Adrenal gland (tissue), 19 donors: ENCODE measurements at places on chromosomes 5 and 9.

DNA sequence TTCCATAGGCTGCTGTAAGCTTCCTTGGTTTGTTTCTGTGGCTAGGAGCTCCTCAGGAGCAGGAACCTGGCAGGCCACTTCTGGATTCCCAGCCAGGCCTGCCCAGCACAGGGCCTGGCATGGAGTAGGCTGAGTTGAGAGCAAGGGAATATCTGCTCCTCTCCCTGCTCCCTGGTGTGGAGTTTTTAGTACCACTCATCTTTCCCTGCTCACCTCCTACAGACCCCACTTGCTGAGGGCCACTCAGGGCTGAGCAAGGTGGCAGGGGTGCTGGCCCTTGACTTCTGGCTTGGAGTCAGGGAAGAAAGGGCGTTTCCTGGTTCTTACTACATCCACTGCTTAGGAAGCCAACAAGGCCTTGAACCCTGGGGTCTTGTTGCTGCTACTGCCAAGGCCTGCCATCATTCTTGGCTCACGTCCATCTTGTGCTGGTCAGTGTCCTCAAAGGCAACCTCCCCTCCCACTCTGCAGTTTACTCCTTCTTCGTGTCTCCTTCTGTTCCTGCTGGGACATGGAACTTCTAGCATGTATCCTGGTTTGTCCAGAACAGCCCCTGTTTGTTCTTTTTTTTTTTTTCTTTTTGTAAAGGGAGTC, 54.9 kb downstream of the PSD2 start:
- no peaks in the 10 kb centered on the region for H3K4me1 ChIP-seq
- H3K27me3 ChIP-seq: no peaks in the 10 kb centered on the region
- no peak overlapping the region for H3K27ac ChIP-seq
- DNase-seq: peak; percentile 63

GRCh38 chr9:13994240-13994639, 319.7 kb downstream of the NFIB start:
- no peak overlapping the region for H3K27ac ChIP-seq
- no peak for DNase-seq

DNA sequence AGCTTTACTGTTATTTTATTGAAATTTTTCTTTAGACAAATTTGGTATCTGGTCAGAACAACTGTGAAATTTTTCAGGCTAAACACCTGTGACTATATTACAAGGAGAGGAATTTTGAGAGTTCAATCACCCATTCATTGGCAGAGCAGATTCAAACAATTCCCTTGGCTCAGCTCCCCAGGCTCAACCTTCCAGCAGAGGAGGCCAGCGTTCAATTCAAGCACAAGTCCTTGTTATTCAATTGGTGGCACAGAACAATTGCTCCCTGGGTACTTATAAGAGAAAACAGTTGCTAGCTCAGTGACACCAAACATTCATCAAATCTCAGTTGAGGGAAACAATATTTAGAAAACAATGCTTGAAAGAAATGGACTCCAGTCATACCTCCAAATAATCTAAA, 83.3 kb downstream of the SUSD1 start:
- H3K4me1 ChIP-seq: no peaks in the 10 kb centered on the region
- no peak overlapping the region for H3K27ac ChIP-seq
- peak; percentile 31 for DNase-seq
- H3K27me3 ChIP-seq: no peaks in the 10 kb centered on the region
- no peak overlapping the region for H3K4me3 ChIP-seq

GRCh38 chr9:37066139-37066725, 32.2 kb upstream of the PAX5 start:
- no peaks in the 10 kb centered on the region for H3K36me3 ChIP-seq
- H3K27ac ChIP-seq: no peak overlapping the region
- no peak overlapping the region for H3K4me3 ChIP-seq
- no peaks in the 10 kb centered on the region for H3K4me1 ChIP-seq

GRCh38 chr9:128105538-128106175, 21.9 kb downstream of the PTGES2 start:
- H3K4me1 ChIP-seq: peaks cover 18% of the 10 kb centered on the region
- no peaks in the 10 kb centered on the region for H3K27me3 ChIP-seq
- H3K36me3 ChIP-seq: peaks cover 78% of the 10 kb centered on the region

- peaks cover 39% of the 10 kb centered on the region for H3K4me1 ChIP-seq
- peak within 1 kb of the TSS; percentile 92 for H3K27ac ChIP-seq
- H3K4me3 ChIP-seq: peak within 1 kb of the TSS; percentile 70
- H3K27me3 ChIP-seq: no peaks in the 10 kb centered on the region
- H3K36me3 ChIP-seq: peaks cover 37% of the 10 kb centered on the region
These were observed at the start of gene RACK1 for GRCh38 chr5:181243564-181244343. Gene RACK1, minus strand, starts transcription at chr5:181243906. Its CDS starts 106 bp downstream, at chr5:181243800.

GRCh38 chr5:148620091-148620490, 34.2 kb downstream of the HTR4 start:
- no peaks in the 10 kb centered on the region for H3K27me3 ChIP-seq
- H3K4me1 ChIP-seq: no peaks in the 10 kb centered on the region
- H3K36me3 ChIP-seq: no peaks in the 10 kb centered on the region
- no peak overlapping the region for H3K4me3 ChIP-seq
- no peak for DNase-seq

DNA sequence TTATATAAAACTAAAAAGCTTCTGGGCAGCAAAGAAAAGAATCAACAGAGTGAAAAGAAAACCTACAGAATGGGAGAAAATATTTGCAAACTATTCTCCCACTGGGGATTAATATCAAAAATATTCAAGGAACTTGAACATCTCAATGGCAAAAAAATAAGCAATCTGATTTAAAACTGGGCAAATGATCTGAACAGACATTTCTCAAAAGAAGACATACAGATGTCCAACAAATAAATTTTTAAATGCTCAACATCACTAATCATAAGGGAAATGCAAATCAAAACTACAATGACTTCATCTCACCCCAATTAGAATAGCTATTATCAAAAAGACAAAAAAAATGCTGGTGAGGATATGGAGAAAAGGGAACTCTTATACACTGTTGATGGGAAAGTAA, 57.2 kb upstream of the SSBP2 start:
- no peak overlapping the region for H3K27ac ChIP-seq
- no peak overlapping the region for H3K4me3 ChIP-seq
- no peak for DNase-seq
- no peaks in the 10 kb centered on the region for H3K4me1 ChIP-seq
- no peaks in the 10 kb centered on the region for H3K36me3 ChIP-seq

GRCh38 chr5:139335811-139336210, 5.8 kb upstream of the PAIP2 start:
- DNase-seq: no peak
- H3K27me3 ChIP-seq: no peaks in the 10 kb centered on the region
- peaks cover under 1% of the 10 kb centered on the region for H3K4me1 ChIP-seq
- H3K27ac ChIP-seq: no peak overlapping the region

DNA sequence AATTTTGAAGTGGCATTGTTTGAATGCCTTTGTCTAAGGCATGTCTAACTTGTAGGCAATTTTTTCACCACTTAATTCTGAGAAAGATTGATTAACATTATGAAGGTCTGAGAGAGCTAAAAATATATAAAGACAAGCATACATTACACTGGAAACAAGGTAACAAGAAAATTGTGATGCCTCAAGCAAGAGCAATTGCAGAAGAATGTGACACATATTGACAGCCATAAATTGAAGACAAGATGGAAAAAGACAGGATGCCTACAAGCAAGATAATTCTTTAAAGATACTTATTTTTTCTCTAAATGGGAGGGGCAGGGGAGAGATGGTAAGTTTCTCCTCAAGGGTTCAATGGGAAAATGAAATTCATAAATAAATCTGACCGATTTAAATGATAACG, 103.1 kb upstream of the CYLC2 start:
- no peak overlapping the region for H3K27ac ChIP-seq
- no peaks in the 10 kb centered on the region for H3K36me3 ChIP-seq
- H3K27me3 ChIP-seq: no peaks in the 10 kb centered on the region
- no peak for DNase-seq

GRCh38 chr5:147921136-147921535, 14.8 kb upstream of the C5orf46 start:
- H3K27ac ChIP-seq: no peak overlapping the region
- H3K27me3 ChIP-seq: no peaks in the 10 kb centered on the region
- no peak for DNase-seq
- no peaks in the 10 kb centered on the region for H3K4me1 ChIP-seq
- H3K4me3 ChIP-seq: no peak overlapping the region

DNA sequence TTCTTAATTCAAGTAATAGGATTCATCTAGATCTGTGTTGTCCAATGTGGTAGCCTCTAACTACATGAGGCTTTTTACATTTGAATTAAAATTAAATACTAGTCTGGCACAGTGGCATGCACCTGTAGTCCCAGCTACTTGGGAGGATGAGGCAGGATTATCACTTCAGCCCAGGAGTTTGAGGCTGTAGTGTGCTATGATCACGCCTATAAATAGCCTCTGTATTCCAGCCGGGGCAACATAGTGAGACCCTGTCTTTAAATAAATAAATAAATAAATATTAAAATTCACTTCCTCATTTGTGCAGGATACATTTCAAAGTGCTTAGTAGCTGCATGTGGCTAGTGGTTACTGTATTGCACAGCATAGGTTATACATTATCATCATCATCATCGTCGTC, 91.8 kb downstream of the UBE2R2 start:
- H3K27ac ChIP-seq: no peak overlapping the region
- no peaks in the 10 kb centered on the region for H3K27me3 ChIP-seq
- H3K4me1 ChIP-seq: no peaks in the 10 kb centered on the region
- no peak overlapping the region for H3K4me3 ChIP-seq

DNA sequence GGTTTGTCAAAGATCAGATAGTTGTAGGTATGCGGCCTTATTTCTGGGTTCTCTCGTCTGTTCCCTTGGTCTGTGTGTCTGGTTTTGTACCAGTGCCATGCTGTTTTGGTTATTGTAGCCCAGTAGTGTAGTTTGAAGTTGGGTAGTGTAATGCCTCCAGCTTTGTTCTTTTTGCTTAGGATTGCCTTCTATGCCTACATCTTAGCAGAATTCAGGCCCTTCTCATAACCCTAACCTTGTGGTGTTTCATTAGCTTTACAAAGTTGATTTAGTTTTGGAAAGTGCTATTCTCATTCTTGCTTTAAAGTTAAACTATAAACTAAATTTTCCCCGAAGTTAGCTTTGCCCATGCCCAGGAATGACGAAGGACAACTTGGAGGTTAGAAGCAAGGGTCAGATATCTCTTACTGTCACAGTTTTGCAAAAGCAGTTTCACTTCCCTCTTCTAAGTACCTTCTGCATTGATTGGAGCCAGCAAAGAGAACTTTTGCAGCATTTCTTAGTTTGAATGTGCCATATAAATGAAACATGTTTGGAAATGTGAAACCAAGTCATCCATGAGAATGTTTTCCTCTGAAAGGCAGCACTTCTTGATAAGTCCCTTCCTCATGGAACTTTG, 274.3 kb upstream of the DMRT1 start:
- no peak for DNase-seq
- no peaks in the 10 kb centered on the region for H3K36me3 ChIP-seq
- H3K27me3 ChIP-seq: no peaks in the 10 kb centered on the region
- H3K4me3 ChIP-seq: no peak overlapping the region

DNA sequence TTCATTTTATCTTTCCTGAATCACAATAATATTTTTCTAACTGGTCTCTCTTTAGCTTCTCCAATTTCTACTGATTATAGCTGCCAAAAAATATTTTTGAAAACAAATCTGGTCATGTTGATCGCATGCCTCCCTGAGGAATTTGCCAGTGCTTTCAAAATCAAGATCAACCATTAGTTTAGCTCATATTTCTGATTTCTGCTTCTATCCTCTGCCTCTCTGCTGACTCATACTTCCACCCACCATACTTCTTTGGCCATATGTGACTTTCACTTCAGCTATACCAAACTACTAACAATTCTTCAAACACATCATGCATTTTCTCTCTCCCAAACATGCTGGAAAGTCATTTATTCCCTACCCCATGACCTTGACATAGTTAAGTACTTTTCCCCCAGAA, 636.5 kb downstream of the TLE1 start:
- H3K27me3 ChIP-seq: no peaks in the 10 kb centered on the region
- H3K27ac ChIP-seq: no peak overlapping the region
- H3K4me1 ChIP-seq: no peaks in the 10 kb centered on the region
- H3K4me3 ChIP-seq: no peak overlapping the region
- H3K36me3 ChIP-seq: no peaks in the 10 kb centered on the region
- DNase-seq: no peak

DNA sequence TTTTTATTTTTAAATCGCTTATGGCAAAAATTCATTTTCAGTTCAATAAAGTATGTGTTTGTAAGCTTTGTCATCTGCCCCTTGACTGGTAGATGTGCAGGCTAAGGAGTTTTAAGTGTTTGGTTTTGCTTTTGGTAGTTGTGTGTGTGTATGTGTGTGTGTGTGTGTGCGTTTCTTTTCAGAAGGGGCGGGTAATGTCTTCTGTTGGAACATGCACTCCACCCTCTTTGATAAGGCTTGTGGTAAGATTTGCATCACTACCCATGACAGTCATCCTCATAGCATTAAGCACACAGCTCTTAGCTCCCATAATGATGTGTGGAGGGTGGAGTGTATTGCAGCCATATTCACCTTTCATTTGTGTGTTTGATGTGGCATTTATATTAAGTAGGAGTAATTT, 92.1 kb upstream of the FSD1L start:
- H3K36me3 ChIP-seq: no peaks in the 10 kb centered on the region
- no peak overlapping the region for H3K4me3 ChIP-seq
- no peak overlapping the region for H3K27ac ChIP-seq

GRCh38 chr9:95215336-95215898, 102.1 kb downstream of the FANCC start:
- H3K27me3 ChIP-seq: no peaks in the 10 kb centered on the region
- H3K4me1 ChIP-seq: peaks cover 4% of the 10 kb centered on the region
- no peak for DNase-seq
- no peak overlapping the region for H3K4me3 ChIP-seq

DNA sequence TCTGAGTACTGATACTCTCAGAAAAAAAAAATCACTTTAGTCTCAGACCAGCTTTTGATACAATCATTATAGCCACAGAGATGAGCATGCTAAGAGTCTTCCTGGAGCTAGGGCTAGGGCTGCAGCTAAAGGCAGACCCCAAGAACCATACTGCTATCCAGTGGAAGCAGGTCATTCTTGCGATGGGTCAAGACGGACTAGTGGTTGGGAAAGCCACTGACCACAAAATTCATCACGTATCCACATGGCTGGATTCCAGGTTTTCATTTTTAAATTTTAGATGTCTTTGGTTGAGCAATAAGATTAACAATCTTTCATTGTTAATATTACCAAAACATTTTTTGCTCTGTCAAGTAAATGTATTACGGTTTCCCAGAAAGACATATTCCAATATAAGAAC, 598.1 kb downstream of the DNAH5 start:
- H3K4me3 ChIP-seq: no peak overlapping the region
- H3K4me1 ChIP-seq: peaks cover 9% of the 10 kb centered on the region

- H3K4me1 ChIP-seq: no peaks in the 10 kb centered on the region
- no peak for DNase-seq
- no peak overlapping the region for H3K27ac ChIP-seq
- no peak overlapping the region for H3K4me3 ChIP-seq
- no peaks in the 10 kb centered on the region for H3K27me3 ChIP-seq
These were observed 243.8 kb downstream of the CRB2 start for GRCh38 chr9:123599781-123600180.

GRCh38 chr9:31848505-31849285, 535.7 kb upstream of the ACO1 start:
- no peaks in the 10 kb centered on the region for H3K4me1 ChIP-seq
- no peaks in the 10 kb centered on the region for H3K36me3 ChIP-seq
- no peaks in the 10 kb centered on the region for H3K27me3 ChIP-seq
